ENCODE measurements at places on chromosomes 3 and 15.

DNA sequence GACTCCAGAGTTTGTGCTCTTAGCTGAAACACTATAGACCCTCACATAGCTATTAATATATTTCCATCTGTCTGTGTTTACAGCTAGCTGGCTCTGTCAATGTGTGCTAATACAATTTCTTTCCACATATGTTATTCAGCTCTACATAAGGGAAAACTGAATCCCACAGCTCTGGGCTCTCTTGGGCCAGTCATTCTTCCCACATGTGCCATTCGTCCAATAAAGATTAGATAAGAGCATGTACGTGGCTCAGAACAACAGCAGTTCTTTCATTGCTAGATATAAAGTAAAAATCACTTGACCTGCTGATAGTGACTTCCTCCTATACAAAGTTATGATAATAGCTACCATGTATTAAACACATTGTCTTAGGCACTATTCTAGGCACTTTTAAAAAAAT, 2.8 kb upstream of the ILDR1 start:
- no peak for DNase-seq

- DNase-seq, result peak; percentile 84
Observed at GRCh38 chr3:9183811-9184460, 65.5 kb downstream of the SRGAP3 start.

DNA sequence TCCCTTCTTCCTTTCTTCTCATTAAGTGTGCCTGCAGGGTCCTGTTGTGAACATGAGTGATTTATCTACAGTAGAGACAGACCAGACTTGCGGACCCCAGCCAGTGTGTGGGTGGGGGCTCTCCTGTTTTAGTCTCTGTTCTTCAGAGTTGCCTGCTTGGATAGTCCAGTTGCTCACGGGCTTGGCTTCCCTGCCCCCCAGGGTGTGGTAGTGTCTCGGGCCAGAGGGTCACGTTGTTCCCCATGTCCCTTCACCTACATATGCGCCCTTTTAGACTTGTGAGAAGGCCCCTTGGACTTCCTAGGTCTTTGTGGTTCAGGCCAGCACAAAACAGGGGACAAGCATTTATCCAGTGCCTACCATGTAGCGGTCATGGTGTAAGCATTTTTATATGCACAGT, 85.8 kb downstream of the AAGAB start:
- DNase-seq, result no peak

DNA sequence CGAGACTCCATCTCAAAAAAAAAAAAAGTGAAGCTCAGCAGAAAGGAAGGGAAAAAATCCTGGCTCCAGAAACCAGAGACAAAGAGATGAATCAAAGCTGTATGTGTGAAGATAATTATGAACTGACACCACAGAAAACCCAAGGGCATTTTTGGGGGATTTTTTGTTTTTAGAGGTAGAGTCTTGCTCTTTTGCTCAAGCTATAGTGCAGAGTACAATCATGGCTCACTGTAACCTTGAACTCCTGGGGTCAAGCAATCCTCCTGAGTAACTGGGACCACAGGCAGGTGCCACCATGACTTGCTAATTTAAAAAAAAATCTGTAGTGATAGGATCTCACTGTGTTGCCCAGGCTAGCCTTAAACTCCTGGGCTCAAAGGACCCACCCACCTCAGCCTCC, 22.8 kb downstream of the HCLS1 start:
- DNase-seq, result no peak

GRCh38 chr3:55647063-55647462, 160.0 kb upstream of the WNT5A start:
- no peak for DNase-seq

GRCh38 chr3:150299201-150299600, 108.9 kb upstream of the TSC22D2 start:
- DNase-seq, result no peak

- no peak for DNase-seq
Observed at GRCh38 chr3:13296662-13297061, 123.5 kb downstream of the NUP210 start.

- no peak for DNase-seq
Observed at GRCh38 chr3:187746442-187747281, 1.4 kb upstream of the BCL6 start.

- DNase-seq, result no peak
Observed at GRCh38 chr15:69337138-69337537, 38.4 kb downstream of the PAQR5 start.

GRCh38 chr3:129281726-129282125, 3.1 kb downstream of the HMCES start:
- no peak for DNase-seq

GRCh38 chr3:197748597-197749314, 927 bp upstream of the FYTTD1 start:
- no peak for DNase-seq

DNA sequence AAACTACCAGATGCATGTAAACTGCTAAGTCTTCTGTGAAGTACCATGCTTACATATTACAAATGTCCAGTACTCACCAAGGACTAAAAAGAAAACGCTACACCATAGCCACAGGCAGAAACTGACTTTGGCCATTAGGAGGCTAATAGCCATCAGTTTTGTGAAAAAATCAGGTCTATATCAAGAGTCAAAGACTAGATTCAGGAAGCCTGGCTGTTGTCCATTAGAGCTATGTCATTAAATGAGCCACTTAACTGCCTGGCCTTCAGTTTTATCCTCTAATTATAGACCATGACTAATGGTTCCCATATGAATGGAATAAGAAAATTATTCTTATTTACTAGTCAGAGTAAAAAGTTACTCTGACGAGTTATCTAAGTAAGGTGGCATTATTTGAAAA, 144.1 kb downstream of the VPS13C start:
- DNase-seq, result no peak

GRCh38 chr15:73854265-73854664, 19.1 kb upstream of the TBC1D21 start:
- no peak for DNase-seq

GRCh38 chr3:61343543-61343942, 92.3 kb upstream of the FHIT start:
- no peak for DNase-seq

GRCh38 chr3:81760924-81761903, at the start of gene GBE1:
TSS of gene GBE1 (minus strand) at chr3:81761645. CDS start at chr3:81761517, 128 bp downstream.
- DNase-seq, result peak; percentile 94

- no peak for DNase-seq
Observed at GRCh38 chr3:190558796-190559195, 44.9 kb downstream of the IL1RAP start.

DNA sequence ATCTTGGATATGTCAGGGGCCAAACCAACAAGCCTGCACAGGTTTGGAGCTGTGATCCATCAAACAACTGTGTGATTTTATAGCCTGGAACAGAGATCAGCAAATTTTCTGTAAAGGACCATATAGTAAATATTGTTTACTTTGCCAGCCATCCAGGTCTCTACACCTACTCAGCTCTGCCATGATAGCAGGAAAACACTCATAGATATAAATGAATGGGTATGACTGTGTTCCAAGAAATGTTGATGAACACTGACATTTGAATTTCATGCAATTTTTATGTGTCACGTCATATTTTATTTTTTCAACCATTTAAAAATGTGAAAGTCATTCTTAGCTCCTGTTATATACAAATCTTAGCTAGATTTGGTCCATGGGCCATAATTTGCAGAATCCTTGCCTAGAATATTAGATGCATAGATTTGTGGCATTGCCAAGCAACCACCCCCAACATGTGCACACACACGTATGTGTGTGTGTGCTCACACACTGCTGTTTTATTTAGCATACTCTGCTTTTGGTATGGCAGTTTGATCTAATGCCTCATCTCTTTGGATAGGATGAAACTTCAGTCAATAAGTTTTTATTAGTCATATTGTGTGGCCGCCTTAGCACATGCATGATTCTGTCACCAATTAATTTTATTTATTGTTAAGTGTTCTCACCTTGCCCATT, 6.4 kb downstream of the ATXN7 start:
- DNase-seq, result no peak

DNA sequence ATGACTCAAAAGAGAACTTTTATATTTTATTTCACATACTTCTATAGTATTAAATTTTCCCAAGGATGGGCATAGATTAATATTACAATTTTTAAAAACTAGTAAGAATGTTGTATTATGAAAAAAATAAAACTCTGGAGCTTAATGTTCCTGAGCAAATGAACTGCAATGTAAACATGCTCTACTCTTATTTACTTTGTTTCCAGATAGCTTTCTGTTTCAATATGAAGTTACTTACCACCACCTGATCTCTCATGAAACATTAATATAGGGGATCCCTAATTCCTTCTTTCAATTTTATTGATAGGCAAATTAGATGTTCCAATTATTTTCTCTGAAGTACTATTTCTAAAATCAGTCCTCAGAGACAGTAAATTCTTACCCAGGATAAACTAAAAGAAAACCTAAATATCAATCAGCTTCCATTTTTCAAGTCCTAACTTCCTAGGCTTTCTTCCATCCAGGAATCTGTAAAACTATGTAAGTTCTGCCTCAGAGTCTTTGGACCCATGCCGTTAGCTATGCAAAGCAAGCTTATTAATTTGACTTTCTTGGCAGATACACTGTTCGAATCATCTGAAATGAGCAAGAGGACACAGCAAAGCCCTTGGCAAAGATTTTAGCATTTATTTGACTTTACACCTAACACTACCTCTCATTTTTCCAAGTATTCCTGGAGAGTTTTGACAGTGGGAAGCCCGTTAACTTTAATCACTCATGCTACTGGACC, 93.2 kb downstream of the PLCH1 start:
- DNase-seq, result no peak

DNA sequence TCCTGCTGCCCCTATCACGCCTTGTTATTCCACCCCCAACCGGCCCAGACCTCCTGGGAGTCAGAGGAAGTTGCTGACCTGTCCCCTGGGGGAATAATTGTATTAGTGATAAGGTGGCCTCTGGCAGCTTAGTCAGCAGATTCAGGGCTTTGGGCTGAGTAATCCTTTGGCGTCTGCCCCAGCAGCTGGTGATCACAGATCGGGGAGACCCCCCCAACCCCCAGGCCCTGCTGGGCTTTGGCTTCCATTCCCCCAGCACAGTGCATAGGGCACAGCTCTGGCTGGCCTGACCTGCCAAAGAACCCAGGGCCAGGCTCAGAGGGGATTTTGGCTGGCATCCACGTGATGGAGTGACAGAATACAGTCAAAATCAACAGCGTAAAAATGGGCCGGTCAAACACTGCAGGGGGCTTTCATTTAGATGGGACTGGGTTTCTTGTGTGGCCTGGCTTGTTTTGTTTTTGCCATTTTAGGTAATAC, 3.9 kb upstream of the NR2E3 start:
- DNase-seq, result peak; percentile 63

GRCh38 chr3:8997151-8997550, 33.9 kb upstream of the RAD18 start:
- DNase-seq, result no peak

DNA sequence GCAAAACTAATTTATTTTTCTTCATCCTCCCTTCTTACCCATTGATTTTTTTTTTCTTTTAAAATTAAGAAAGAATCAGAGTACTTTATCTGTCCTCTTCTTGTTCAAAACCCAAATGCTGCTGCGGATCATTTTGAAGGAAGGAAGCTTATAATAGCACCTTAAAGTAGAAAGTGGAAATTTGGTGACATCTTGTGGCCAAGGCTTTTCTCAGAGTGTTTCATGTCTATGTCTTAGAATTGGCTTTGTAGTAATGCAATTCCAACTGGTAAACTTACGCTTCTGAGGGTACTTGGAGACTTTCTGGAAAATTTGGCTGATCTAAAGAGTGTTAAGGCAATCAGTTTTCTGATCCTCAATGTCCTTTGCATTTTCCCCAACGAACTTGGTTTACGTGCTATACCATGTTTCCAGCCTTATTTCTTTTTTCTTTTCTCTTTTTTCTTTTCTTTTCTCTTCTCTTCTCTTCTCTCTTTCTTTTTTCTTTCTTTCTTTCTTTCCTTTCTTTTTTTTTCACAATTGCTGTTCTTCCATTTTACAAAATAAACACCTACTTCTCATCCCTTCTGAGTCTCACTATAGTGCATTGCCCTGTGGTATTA, 30.7 kb downstream of the C3orf38 start:
- no peak for DNase-seq

GRCh38 chr3:65443739-65444446, 594.8 kb downstream of the MAGI1 start:
- no peak for DNase-seq

- no peak for DNase-seq
Observed at GRCh38 chr3:117518364-117518763, 808.8 kb downstream of the TUSC7 start.

DNA sequence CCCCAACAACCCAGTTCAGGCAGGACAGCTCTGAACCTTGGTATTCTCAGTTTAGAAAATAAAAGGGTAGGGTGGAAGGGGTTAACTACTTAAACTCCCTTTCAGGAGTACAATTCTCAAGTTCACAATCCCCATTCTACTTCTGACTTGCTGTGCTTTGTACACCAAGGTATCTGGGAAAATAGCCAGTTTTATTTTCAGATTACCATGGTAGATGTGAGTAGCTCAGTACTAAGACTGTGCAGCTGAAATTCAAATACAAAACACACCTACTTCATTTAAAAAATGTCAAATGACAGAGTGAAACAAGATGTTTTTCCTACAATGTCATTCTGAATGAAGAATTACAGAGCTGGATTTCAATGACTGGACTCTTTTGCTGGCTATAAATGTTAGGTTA, 27.4 kb downstream of the SLC7A14 start:
- no peak for DNase-seq

GRCh38 chr3:72549761-72550581, 298.3 kb downstream of the SHQ1 start:
- no peak for DNase-seq

- DNase-seq, result no peak
Observed at GRCh38 chr15:86295511-86295910, 215.8 kb downstream of the AGBL1 start.

- no peak for DNase-seq
Observed at GRCh38 chr3:69738315-69738714, 949 bp upstream of the MITF start.

GRCh38 chr3:50487181-50487580, 16.3 kb downstream of the CACNA2D2 start:
- DNase-seq, result no peak

DNA sequence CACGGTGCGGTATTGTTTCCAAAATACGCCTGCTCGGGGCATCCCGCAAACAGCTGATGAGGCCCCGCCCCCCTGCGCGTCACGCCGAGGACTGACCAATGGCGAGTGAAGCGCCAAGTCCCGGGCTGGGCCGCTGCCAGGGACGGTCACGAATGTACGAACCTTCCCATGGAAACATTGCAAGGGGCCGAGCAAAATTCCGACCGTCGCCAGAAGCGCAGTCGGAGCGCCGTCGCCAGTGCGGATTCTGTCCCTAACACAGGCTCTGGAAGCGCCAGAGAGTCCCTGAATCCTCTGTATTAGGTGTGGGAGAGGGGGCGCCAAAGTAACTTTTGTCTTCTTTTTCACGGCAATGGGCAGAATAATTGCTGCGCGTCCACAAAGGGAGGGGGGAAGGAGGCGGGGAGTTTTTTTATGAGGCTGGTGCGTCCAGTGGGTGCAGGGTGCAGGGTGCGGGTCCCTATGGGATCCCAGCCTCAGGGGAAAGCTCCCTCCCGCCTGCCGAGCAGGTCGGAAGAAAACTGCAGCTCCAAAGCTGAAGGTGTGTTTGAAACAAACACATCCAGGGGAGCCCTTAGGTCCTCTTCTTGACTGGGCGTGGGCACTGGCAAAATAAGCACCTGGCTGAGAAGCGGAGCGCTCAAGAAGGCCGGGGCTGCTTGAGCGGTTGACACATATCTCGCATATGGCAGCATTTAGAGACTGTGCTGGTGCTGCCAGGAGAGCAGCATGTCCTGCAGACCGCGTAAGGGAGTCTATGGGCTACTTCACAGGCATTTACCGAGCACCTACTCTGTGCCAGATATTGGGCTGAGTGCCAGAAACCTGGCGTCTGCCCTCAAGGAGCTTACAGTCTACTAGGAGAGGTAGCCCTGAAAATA, at the start of gene BMF:
TSS of gene BMF (minus strand) at position 25 of the 881 bp plus-strand sequence. CDS start 2,793 bp downstream, outside the sequence.
- peak; percentile 100 for DNase-seq

- DNase-seq, result peak; percentile 68
Observed at GRCh38 chr3:50322386-50323091, at the start of gene HYAL2. TSS of gene HYAL2 (minus strand) at chr3:50322745. CDS start at chr3:50320489, 2,256 bp downstream.
